ENCODE measurements at places on chromosomes 1 and 21.

DNA sequence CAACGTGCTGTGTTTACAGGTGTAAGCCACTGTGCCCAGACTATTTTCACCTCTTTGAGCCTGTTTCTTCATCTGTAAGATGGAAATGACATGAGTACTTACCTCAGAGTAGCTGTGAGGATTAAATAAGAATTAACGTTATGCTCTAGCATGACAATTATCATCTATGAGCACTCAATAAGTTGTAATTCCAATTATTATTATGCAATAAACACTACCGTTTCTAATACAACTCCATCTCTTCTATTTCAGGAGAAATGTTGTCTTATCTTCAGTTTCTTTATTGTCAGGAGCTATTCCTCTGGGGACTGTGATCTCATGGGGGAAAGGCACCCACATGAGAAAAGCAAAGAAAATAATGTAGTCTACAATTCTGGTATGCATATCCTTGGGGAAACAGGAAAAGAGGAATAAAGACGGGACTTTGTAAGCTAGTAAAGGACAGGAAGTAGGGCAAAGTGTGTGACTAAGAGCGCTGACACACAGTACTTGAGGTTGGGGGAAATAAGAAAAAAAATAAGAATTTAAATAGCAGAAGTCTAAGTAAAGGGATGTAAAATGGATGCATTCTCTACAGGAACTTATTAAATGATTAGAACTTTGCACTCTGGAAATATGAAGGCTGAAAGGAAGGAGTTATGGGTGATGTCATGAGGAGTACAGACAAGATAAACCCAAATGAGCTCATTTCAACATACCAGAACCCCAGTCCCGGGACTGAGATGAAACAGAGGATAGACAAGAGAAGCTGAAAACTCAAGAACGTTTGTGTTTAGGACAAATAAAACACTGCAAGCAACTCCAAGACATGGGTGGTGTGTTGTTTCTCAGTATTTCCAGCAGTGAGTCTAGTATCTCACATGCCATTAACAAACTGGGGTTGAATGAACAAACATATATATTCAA lies 9.8 kb downstream of the PHC2 start:
- no peak for DNase-seq

DNA sequence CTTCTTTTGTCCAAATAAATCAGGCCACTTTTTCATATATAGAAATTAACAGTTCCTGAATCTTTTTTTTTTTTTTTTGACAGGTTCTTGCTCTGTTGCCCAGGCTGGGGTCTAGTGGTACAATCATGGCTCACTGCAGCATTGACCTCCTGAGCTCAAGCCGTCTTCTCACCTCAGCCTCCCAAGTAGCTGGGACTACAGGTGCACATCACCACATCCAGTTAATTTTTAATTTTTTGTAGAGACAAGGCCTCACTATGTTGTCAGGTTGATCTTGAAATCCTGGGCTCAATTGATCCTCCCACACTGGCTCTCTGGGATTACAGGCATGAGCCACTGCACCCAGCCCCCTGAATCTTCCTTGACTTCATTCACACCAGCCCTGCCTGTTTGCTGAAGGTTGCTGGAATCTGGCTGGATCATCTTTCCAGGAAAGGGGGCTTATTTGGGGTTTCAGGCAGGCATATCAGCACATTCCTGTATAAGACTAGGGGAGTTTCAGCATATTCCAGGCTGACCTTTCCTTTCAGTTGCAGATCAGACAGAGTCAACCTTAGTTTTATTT lies 78.2 kb upstream of the ARHGAP29 start:
- DNase-seq: no peak

GRCh38 chr1:220818421-220819173 lies 31.9 kb downstream of the MTARC1 start:
- peak; percentile 66 for DNase-seq

- DNase-seq: no peak
Observed at GRCh38 chr1:155170101-155170785, 2.9 kb downstream of the KRTCAP2 start.

DNA sequence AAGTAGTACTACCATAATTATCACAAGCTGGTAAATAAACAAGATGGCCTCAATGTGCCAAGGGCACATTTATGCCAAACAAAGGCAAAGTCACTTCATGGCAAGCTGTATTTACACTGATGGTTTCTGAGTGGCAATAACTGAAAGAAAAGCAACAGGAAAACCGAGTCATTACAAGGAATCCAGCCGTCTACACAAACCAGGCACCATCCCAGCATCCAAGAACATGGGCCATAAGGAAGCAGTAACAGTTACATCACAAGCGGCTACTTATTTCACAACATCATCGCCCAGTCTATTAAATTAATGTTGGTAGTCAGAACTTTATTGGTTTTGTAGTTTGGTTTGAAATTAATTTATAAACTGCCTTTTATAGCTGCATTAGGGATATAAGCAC lies 214.2 kb downstream of the RERE start:
- DNase-seq: peak; percentile 39

Data from SHP77 (cell line).